ENCODE measurements at places on chromosomes 2 and 18.

DNA sequence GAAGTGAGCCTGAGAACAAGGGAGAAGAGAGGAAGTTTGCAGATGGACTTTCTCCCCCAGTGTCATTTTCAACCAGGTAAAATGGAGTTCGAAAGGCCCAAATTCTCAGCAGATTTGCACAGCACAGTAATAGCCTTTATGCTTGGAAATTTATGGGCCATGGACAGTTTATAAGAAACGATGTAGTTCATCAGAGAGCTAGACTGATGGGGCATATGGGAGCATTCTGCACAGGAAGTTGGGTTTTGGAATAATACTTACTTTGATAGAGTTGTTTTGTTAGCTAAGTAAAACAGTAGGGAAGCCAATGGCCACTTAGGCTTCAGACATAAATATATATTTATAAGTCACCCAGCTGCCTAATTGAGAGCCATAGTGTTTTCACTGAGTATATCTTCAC lies 169.4 kb downstream of the MEIS1 start:
- no peak for DNase-seq
- H3K27me3 ChIP-seq: no peaks in the 10 kb centered on the region
- no peak overlapping the region for H3K27ac ChIP-seq
- H3K4me3 ChIP-seq: no peak overlapping the region
- H3K4me1 ChIP-seq: no peaks in the 10 kb centered on the region

DNA sequence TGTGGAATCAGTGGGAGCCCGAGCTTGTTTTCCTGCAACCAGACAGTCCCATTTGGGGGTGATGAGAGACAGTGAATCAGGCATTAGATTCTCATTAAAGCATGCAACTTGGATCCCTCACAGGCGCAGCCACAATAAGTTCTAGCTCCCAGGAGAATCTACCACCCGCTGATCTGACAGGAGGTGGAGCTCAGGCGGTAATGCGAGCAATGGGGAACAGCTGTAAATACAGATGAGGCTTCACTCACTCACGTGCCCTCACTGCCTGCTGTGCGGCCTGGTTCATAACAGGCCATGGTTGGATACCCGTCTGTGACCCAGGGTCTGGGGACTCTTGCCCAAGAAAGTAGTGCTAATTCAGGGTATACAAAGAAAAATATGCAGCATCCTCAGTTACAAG lies 144.8 kb upstream of the RGPD4 start:
- H3K4me3 ChIP-seq: no peak overlapping the region
- no peaks in the 10 kb centered on the region for H3K36me3 ChIP-seq
- no peaks in the 10 kb centered on the region for H3K4me1 ChIP-seq
- H3K27ac ChIP-seq: no peak overlapping the region
- no peaks in the 10 kb centered on the region for H3K27me3 ChIP-seq

DNA sequence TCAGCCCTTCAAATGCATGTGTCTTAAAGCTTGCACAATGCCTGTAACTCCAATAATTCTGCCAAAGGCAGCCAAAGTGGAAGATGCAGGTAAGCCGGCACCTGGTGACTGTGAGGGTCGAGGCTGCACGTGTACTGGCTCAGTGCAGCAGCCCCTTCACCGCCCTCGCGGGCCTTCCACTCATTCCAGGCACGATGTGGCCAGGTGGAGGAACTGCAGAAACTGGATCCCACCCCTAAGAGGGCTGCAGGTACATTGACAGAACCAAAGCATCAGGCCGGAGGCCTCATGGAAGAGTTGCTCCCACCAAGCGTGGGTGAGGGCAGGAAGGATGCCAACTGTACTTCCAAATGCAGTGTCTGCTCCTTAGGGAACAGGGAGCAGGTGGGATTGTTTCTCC lies 253.4 kb downstream of the HDAC4 start:
- no peaks in the 10 kb centered on the region for H3K27me3 ChIP-seq
- H3K4me1 ChIP-seq: peaks cover 21% of the 10 kb centered on the region
- no peak overlapping the region for H3K4me3 ChIP-seq
- no peak overlapping the region for H3K27ac ChIP-seq
- H3K36me3 ChIP-seq: peaks cover 70% of the 10 kb centered on the region

DNA sequence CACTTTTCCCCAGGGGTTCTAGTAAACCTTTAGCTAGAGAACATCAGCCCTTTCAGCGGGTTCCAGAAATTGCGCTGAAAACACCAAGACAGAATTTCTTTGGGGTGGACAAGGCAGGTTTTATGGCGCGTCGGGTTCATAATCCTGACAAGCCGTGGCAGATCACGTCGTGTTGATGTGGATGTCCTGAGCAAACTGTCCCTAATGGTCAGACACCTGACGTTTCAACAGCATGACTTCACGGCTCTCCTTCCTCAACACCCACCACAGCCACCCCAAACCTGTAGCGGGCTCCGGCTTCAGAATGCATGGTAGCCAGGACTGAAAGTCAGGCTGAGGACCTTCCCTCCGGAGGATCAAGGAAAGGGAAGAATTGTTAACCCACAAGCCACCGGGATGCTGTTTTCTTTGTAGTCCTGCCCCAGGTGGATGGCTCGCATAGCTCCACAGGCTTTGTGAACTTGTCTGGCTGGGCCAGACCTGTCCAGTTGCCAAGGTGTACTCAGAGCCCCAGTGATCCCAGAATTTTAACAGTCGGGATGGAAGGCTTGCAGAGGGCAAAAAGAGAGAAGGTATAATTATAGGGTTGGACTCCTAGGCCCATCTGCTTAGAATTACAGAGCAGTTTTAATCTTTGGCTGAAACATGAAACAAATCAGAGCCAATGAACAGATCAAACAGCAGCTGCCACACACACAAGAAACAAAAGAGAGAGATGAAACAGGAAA lies 1.5 kb downstream of the APCDD1 start:
- no peaks in the 10 kb centered on the region for H3K27me3 ChIP-seq
- no peak for DNase-seq
- no peaks in the 10 kb centered on the region for H3K36me3 ChIP-seq
- peak overlapping the region; percentile 89 for H3K27ac ChIP-seq
